Stimulated activated CD4-positive, alpha-beta T cell treated with anti-CD3 and anti-CD28 coated beads, Interleukin-1b, Interleukin-23, amount 100 ng/mL, for 1 hour (primary cell): ENCODE measurements at places on chromosomes 11 and 22.

- no peak for DNase-seq
Measured at GRCh38 chr22:27775758-27776649, 25.6 kb downstream of the MN1 start.

DNA sequence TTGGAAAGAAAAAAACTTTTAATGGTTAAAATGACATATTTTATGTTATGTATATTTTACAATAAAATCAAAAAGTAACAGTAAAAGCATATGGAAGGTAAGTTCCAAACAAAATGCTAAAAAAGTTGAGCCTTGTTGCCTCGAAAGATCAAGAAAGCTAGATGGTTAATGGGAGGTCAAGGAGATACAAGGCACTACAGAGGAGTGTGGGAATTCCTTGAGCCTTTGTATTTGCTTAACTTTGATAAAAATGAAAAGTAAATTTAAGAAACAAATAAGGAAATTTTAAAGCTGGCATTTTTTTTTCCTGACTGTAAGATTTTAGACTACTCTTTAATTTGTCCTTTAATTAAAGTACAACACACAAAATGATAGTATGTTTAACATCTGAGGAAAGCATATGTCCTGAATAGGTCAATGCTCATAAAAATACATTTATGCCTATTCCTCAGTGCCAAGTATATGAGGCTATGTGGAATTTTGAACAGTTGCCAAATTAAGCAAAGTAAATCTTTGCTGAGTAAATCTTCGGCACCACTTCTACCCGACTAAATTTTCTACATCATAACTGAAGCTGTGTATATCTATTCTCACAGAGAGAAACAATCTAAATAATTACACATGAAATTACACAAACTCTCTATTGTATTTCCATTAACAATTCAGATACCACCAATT lies 108.8 kb downstream of the TTC28 start:
- no peak for DNase-seq

GRCh38 chr22:35418731-35419130 lies 18.8 kb downstream of the MCM5 start:
- DNase-seq, result no peak

GRCh38 chr22:19760058-19760950 lies at the start of gene TBX1:
TSS of gene TBX1 (plus strand) at chr22:19760778. CDS start at chr22:19760844, 66 bp downstream.
- no peak for DNase-seq

DNA sequence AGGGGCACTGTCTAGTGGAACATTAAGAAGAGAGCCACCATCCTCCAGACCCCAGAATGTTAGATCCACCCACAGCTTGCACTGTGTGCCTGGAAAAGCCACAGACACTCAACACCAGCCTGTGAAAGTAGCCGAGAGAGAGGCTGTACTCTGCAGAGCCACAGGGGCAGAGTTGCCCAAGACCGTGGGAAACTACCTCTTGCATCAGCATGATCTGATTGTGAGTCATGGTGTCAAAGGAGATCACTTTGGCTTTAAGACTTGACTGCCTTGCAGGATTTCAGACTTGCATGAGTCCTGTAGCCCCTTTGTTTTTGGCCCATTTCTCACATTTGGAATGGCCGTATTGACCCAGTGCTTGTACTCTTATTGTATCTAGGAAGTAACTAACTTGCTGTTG lies 115.9 kb upstream of the CCDC179 start:
- DNase-seq, result no peak

- no peak for DNase-seq
Measured at GRCh38 chr11:97461044-97461880, 1071.4 kb downstream of the JRKL start.

DNA sequence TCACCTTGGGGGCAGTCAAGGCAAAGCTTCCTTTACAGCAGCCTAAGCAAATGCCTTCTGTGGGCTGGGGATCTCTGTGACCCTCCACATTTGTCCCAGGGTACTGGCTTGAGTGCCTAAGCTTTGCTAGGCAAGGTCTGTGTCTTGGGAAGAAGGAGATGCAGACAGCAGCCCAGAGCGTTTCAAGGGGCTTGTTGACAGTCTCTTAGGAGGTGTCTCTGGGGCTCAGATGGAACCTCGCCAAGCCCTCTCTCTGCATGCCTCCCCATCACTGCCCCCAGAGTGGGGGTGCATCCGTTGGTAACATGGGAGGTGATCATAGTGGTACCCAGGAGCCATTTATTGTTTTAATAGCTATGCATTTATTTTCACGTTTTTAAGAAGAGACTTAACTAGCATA lies 29.1 kb upstream of the TMPRSS4 start:
- no peak for DNase-seq

DNA sequence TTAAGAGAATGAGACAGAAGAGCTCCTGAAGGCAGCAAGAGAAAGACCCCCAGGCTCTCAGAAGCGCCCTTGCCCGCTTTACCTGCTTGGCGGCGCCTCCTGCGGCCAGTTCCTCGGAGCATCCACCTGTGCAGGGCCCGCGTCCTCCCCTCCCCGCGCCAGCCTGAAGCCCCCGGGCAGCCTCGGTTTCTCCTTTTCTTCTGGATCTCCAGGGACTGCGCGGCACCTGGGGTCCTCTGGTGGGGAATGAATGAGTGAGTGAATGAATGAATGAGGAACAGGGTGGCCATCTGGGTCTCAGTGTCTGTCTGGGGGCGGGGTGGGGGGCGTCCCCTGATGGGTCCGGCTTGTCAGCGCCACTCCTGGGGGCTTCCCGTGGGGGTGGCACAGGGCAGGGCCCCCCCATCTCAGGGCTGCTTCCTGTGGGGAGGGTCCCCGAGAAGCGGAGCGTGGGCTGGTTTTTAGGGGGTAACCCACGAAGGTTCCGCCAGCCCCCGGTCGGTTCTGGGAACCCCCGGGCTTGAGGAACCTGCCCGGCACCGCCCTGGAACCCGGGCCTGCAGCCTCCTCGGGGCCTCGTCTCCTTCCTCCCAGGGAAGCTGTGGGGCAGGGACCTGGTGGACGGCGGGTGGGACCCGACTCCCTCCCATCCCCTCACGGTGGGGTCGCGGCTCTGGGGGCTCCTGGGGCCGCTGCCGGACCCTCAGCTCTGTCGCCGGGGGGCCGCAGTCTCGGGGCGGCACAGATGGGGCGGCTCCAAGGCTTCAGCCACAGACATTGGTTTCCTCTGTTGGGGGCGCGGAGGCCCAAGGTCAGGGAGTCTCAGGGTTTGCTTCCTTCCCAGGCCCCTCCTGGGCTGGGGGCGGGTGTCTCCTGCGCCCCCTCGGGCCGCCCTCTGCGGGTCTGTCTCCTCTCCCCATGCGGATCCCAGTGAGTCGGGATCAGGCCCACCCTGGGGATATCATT lies 8.3 kb upstream of the KRTAP5-7 start:
- no peak for DNase-seq

- no peak for DNase-seq
Measured at GRCh38 chr11:60703374-60703773, 4.0 kb downstream of the MS4A8 start.

- no peak for DNase-seq
Measured at GRCh38 chr22:27137871-27138337, 480.5 kb downstream of the MIAT start.

- DNase-seq, result no peak
Measured at GRCh38 chr11:111569476-111569875, 29.0 kb downstream of the LAYN start.

- DNase-seq, result no peak
Measured at GRCh38 chr11:35552616-35553015, 27.2 kb upstream of the PAMR1 start.

- no peak for DNase-seq
Measured at GRCh38 chr11:126738295-126739031, 262.1 kb downstream of the KIRREL3 start.

DNA sequence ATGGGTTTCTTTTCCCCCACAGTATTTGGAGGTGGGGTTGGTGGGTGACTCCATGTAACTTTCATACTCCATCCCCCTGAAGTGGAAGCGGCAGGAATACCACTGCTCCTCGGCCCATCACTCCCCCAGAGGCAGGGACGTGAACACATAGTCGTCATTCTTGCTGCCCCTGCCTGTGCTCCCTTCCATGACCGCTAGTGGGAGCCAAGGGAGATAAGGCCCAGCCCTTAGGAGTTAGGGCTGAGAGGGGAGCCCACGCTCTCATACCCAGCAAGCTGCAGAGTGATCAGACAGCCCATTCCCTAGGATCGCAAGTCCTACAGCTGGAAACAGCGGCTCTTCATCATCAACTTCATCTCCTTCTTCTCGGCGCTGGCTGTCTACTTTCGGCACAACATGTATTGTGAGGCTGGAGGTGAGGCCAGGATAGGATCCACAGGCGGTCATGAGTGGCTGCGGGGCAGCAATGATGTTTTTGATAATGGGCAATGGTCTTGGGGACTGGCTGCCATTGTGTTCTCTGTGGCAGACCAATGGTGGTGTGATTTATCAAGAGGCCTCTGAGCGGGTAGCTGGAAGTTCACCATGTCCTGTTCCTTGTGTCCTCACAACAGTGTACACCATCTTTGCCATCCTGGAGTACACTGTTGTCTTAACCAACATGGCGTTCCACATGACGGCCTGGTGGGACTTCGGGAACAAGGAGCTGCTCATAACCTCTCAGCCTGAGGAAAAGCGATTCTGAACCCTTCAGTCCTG lies 15.9 kb downstream of the RHOG start:
- peak; percentile 67 for DNase-seq

DNA sequence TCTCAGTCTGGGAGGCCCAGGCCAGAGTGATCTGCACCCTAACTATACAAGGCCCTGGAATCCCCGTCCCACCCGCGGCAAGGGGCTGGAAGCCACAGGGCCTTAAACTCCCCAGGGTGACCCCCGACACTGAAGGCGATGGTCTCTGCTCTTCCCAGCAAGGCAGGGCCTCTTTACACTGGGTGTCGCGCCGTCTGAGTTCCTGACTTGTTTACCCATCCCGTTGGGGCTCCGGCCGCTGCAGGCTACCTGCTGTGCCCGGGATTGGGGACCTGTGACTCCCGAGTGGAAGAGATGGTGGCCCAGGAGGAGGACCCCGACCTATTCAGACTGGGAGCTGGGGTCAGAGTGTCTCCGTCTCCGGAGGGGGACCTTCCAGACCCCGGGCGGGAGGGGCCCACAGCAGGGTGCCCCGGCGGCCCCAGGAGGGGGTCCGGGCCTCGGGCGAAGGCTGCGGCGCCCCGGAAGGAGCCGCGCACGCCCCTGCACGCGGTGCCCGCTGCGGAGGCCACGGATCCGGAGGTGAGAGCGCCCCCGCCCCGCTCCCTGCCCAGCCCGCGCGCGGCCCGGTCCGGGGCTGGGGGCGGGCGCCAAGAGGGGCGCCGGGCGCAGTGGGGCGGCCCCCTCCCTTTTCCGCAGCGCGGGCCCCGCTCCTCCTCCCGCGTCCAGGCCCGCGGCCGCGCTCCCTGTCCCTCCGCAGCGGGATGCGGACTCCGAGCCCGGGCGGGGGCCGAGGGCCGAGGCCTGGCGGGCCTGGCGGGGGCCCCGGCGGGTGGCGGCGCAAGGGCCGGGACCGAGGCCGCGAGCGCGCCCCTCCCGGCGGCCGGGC lies 560 bp upstream of the MPPED1 start:
- DNase-seq, result no peak

- no peak for DNase-seq
Measured at GRCh38 chr22:45157907-45158306, 5.8 kb upstream of the NUP50 start.

GRCh38 chr22:41478891-41479521 lies 10.1 kb downstream of the ACO2 start:
- DNase-seq, result no peak

DNA sequence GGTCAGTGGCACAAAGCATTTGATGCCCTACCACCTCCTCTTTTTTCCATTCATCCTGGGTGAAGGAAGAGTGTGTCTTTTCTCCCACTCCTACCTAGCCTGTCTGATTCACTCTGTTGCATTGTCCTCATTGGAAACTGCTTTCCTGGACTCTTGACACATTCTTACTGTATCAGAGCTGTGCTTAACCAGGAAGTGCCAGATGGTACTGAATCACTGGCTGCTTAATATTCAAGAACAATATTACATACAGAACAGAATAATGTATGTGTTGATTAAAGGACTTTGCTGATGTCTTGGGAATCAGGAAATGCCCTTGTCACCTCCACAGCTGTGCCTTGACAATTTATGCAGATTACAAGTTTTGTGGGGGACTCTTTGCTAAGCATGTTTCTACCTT lies 44.4 kb downstream of the SVIP start:
- no peak for DNase-seq

DNA sequence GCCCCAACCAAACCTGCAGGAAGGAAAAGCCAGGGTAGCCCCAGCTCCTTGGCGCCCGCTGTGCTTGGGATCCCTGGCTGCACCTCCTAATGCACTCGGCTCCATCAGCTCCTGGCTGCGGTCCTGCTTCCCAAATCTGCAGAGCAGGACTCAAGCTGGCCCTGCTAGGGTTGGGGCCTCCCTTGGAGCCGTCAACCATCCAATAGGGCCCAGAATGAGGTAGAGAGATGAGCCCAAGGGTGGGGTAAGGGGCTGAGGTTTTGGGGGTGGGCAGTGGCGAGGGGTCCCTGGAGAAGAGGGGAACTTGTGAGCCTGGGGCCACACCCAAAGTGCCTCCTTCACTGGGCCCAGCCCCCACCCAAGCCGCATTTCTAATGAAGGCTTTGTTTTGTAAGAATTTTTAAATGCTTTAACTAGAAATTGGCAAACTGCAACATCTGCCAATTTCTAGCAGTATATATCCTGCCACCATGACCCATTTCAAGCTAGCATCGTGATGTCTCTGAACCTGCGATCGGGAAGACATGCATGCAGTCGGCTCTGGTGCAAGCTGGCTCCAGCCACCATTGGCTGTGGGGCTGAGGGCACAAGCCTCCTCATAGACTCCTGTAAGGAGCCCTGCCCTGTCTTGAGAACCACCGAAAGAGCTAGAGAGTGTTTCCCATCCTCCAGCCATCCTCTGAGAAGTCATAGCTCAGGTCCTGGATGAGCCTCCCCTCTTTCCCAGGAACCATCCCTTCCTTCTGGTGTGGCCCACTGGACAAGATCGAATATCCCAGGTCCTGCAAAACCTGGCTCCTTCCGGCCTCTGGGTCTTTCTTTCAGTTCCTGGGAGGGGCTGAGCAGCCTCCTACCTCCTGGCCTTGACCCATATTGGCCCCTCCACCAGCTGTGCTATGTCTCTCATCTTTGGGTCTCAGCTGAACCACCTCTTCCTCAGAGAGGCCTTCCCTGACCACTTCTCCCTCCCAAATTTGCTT lies 15.5 kb downstream of the C1QTNF6 start:
- DNase-seq, result no peak

- peak; percentile 64 for DNase-seq
Measured at GRCh38 chr11:124800226-124800929, at the start of gene MSANTD2. TSS of gene MSANTD2 (minus strand) at chr11:124800406. CDS start at chr11:124800380, 26 bp downstream.

DNA sequence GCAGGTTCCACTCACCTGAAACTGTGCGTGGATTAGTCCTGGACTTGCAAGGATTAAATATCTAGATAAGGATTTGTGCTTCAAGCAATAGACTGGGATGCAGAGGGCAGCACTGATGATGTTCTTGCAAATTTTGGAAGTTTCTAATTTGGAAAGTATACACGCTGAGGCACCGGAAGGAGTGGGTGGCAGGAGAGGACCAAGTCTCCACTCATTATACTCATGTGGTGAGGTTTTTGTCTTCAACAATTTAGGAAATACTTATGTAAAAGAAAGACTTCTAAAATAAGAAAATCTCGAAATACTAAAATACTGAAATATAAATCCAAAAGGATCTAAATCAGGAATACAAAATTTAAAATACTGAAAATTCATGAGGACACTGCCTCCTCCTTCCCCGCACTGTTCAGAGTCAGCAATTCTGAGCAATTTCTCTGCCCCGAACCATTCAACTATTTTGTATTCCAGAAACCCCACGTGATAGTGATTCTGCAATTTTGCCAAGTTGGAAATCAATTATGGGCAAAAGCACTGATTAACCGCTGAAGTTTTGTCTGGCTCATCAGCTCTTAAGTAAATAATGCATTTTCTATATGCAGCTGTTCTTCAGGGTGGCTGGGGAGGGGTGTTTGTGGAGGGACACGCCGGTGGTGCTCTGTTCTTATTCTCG lies 47.0 kb upstream of the CLMP start:
- no peak for DNase-seq

GRCh38 chr11:72297828-72298227 lies 53.9 kb upstream of the PHOX2A start:
- no peak for DNase-seq
